ENCODE measurements at places on chromosomes 5 and 9. TPM values are rescaled to one million over a fixed set of nuclear protein-coding genes. Genes with fewer than 3 reads are reported as not detected.

PCDHB7 gene
- polyA plus RNA-seq = not detected

C5orf52 gene
- polyA plus RNA-seq = not detected

CDX1 gene
- polyA plus RNA-seq = not detected

GLDC gene
- not detected for polyA plus RNA-seq

ST8SIA4 gene
- polyA plus RNA-seq = 6.7 TPM

GADD45G gene
- polyA plus RNA-seq = not detected

CCDC192 gene
- not detected for polyA plus RNA-seq

TEX53 gene
- not detected for polyA plus RNA-seq

TNFSF8 gene
- 86.2 TPM for polyA plus RNA-seq
